Frontal cortex (tissue), 4 donors: ENCODE measurements at places on chromosomes 13 and 19. TPM values are rescaled to one million over a fixed set of nuclear protein-coding genes. Genes with fewer than 3 reads are reported as not detected.

Gene ANGPTL8
- not detected for total RNA-seq

Gene AZU1
- 0.41 TPM for total RNA-seq

Gene ZNF607
- 23.6 TPM for total RNA-seq

Gene TSC22D1
- total RNA-seq = 300 TPM

Gene LGALS4
- under 0.01 TPM for total RNA-seq

Gene MCEMP1
- not detected for total RNA-seq
